ENCODE measurements at places on chromosomes 11 and 22.

DNA sequence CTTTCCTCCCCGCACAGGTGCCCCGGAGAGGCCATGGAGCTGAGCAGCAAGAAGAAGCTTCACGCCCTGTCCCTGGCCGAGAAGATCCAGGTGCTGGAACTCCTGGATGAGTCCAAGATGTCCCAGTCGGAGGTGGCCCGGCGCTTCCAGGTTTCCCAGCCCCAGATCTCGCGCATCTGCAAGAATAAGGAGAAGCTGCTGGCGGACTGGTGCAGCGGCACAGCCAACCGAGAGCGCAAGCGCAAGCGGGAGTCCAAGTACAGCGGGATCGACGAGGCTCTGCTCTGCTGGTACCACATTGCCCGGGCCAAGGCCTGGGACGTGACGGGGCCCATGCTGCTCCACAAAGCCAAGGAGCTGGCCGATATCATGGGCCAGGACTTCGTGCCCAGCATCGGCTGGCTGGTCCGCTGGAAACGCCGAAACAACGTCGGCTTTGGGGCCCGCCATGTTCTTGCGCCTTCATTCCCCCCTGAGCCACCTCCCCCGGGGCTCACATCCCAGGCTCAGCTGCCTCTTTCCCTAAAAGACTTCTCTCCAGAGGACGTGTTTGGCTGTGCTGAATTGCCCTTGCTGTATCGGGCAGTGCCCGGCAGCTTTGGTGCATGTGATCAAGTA, 1.3 kb downstream of the TIGD3 start:
- DNase-seq = no peak

- no peak for DNase-seq
Measured at GRCh38 chr11:73326929-73327811, 19.1 kb downstream of the ARHGEF17 start.

DNA sequence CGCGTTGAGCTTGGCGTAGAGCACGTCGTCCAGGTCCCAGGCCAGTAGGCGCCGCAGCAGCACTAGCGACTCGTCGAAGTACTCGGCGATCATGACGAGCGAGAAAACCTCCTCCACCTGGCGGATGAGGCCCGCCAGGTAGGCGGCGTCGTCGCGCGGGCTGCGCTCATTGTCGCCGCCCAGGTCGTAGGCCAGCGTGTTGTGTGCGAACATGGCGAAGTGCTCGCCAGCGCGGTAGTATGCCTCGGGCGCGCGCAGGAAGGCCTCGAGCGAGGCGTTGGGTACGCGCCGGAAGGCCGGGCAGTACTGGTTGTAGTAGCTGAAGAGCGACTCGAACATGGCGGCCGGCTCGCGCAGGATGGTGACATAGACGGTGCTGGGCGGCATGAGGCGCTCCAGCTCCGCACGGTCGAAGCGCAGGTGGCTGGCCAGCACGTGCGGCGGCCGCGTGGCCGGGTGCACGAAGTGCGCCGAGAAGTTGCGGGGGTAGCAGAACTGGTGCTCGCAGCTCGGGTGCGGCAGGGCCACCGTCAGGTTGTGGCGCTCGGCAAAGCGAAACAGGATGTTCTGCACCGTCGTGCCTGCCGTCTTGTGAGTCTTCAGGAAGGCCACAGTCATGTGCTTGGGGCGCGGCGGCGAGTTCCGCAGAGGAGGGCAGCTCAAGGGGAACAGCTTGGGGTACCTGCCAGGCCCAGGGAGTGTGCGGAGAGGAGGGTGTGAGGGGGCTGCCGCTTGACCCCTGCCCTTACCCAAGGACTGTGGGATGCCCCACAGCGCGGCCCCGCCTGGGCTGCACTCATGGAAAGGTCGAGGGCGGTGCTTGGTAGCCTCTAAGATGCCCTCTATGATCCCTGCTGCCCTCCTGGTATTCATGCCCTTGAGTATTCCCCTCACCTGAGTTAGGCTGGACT, 5.7 kb downstream of the GAL3ST3 start:
- no peak for DNase-seq

DNA sequence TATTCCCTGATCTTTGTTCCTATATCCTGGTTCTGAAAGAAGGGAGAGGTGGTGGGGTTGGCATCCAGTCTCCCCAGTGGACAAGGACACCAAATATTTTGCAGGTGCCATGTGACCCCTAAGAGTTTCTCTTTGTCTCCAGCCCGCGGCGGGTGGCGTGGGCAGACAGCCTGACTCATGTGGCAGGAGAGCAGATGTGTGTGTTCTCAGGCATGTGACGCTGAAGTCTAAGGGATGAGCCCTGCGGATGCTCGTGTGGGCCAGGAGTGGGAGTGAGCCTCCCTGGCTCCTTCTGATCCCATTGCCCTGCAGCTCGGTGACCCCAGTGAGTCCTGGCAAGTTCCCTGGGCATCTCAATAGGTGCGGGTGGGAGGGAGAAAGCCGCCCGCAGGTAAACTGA, 94.8 kb upstream of the TBCEL start:
- DNase-seq = no peak

DNA sequence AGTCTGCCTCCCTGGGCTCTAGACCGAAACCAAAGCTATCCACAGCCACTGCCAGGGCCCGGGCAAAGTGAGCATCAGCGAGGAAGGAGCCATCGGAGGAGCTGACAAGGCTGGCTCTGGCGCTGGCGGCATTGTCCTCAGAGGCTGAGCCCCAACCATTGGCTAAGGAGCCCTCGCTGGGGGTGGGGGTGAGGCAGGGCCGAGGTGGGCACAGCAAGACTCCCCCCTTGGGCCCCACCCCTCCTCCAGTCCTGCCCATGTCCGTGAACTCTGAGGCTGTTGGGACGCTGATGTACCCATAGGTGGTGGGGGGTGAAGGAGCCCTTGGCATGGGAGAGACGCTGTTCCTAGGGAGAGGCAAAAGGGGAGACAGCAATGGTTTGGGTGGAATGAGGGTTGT, 11.2 kb downstream of the ROBO4 start:
- DNase-seq = no peak

DNA sequence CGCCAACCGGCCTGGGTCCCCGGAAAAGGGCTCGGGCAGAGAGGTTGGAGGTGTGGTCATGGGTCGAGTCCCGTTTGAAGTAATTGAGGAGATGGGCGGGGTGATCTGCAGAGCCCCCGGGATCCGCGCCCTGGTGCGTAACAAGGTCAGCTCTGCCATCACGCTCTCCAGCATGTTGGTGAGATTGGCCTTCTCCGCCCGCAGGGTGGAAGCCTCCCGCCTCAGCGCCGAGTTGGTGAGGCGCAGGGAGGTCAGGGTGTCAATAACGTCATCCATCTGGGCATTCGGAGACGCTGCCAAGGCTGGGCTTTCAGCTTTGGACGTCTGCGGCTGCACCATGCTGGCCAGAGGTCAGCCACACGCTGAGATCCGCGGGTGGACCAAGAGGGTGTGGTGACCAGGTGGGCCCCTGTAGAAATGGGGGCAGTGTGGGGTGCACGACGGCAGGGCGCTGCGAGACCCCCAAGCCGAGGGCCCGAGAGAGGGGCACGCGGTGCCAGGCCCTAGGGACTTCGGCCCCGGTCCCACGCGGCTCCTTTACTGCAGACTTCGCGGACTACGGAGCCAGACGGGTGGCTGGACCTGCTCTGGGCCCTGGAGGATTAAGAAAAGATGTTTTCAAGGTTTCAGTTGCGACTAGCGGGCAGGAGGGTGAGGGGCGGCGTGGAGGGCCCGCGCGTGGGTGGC, 672 bp downstream of the RTL6 start:
- no peak for DNase-seq

DNA sequence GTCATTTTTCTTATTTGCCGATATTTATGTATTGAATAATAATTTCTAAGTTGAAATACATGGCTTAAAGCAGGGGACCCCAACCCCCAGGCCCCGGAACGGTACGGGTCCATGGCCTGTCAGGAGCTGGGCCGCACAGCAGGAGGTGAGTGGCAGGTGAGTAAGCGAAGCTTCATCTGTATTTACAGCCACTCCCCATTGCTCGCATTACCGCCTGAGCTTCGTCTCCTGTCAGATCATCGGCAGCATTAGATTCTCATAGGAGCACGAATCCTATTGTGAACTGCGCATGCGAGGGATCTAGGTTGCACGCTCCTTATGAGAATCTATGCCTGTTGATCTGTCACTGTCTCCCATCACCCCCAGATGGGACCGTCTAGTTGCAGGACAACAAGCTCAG, 4.5 kb downstream of the ZMAT5 start:
- DNase-seq = no peak

GRCh38 chr11:3000032-3000961, 8.2 kb upstream of the NAP1L4 start:
- DNase-seq = peak; percentile 56

DNA sequence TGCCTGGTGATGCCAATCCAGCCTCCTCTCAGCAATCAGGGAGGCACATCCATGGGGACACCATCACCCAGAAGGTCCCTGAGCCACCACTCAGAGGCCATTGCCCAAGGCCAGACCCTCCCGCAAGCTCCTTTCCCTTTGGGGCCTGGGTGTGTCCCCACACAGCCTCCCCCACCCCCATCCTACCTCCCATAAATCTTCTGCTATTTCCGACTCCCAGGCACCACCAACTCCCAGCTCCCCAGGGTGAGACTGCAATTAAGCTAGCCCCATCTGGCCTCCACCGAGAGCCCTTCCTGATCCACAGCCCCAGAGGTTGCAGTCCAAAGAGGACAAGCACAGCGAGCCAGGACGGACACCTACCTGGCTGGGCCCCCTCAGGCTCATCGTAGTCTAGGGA, 6.3 kb downstream of the ARHGAP1 start:
- DNase-seq = no peak

DNA sequence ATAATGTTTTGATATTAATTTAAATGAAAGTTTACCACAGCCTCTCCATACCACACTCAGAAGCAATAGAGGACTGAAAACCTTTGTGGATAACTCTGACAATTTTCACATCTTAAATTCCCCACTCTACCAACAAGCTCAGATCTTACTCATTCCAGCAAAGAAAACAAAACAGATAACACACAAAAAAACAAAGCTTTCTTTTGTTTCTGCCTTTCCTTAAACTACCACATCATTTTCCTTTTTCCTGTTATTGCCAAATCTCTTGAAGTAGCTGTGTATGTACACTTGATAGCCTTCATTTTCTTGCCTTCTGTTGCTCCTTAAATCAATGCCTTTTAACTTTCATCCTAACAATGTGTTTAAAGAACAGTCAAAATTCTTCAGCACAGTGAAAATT, 484.9 kb downstream of the NTM start:
- no peak for DNase-seq

DNA sequence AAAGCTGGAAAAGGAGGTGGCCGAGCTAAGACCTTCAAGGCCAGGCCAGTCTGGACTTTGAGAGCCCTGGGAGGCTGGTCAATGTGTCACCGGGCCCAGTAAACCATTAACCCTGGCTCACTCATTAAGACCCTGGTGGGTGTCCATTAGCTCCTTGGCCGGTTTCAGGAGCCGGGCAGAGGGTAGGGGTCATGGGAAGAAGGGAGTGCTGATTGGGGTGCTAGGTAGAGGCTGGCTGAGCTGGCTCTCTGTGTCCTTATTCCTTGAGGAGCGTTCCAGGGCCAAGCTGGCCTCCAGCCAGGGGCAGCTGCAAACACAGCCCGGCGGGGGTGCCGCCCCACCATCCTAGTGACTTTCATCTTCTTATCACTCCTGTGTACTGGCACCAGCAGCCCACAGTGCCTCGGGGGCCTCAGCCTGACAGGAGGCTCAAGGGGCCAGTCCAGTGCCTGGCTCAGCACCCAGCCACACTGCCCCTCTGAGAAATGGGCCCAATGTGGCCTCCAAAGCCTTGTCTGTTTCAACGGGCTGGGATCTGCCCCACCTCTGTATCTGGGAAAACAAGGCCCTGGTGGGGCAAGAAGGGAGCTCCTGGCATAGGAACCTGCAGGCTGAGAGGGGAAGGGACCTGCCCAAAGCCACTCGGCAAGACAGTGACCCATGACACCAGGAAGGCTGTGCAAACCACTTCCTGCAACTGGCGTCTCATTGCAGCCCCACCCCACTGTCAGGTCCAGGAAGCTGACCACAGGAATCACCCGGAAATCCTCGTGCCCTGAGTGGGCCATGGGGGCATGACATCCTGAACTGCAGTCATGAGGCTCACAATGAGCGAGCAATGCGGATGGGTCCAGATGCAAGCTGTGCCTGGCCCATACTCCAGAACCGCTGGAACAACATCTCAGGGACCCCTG, 15.1 kb upstream of the RGL4 start:
- DNase-seq = no peak
